SW 1271 (cell line): ENCODE measurements at places on chromosomes 11 and 22.

DNA sequence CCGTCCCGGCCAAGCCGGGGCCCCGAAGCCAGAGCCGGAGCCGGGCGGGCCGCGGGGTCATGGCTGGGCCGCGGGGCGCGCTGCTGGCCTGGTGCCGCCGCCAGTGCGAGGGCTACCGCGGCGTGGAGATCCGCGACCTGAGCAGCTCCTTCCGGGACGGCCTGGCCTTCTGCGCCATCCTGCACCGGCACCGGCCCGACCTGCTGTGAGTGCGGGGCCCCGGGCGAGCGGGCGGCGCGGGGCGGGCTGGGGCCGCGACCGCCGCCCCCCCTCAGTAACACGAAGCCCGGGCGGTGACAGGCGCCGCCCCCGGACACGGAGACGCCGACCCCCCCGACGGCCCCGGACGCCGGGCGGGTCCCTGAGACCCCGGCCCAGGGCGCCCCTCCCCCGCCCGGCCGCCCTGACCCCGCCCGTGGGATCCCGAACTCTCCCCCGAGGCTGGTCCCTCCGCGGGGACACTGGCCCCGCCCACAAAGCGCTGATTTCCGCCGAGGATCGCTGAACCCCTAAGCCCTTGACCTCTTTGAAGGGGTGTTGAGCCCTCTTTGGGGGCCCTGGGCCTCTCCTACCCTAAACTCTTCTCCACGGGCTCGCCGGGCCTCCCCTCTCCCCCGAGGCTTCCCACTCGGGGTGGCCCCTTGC, 389 bp downstream of the MICALL1 start:
- DNase-seq = no peak

- no peak for DNase-seq
Observed at GRCh38 chr22:44640618-44641155, 61.3 kb upstream of the PRR5 start.

DNA sequence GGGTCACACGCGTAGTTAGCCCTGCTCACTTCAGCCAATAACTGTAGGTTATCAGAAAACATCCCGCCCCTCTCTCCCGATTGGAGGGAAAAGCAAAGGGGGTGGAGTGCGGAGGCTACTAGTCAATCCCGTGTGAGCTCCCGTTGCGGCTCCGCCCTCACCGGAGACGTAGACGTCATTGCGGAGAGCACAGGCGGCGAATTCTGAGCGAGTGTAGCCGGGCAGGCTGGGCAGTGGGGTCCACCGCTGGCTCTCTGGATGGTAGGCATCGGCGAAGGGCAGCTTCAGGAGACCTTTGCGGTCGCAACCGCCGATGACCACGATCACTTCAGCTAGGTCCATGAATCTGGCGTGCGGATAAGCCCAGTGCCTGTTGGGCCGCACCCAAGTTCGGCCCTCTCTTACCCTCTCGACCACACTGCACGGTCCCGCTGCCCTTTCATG, 4.7 kb downstream of the KLHL35 start:
- DNase-seq = no peak

DNA sequence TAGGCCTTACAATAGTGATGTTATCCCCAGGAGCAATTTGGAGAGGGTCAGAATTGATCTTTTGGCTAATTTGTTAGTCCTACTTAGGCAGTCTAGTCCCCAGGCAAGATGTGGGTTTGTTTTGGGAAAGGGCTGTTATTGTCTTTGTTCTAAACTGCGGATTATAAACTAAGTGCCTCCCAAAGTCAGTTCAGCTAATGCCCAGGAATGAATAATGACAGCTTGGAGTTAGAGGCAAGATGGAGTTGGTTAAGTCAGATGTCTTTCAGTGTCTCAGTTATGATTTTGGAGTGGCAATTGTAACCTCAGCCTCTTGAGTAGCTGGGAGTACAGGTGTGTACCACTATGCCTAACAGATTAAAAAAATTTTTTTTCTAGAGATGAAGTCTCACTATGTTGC, 7.3 kb upstream of the CLNS1A start:
- DNase-seq = no peak

GRCh38 chr11:127105593-127106541, 105.3 kb upstream of the KIRREL3 start:
- DNase-seq = no peak

GRCh38 chr22:41619979-41620588, 759 bp downstream of the DESI1 start:
- DNase-seq = no peak

DNA sequence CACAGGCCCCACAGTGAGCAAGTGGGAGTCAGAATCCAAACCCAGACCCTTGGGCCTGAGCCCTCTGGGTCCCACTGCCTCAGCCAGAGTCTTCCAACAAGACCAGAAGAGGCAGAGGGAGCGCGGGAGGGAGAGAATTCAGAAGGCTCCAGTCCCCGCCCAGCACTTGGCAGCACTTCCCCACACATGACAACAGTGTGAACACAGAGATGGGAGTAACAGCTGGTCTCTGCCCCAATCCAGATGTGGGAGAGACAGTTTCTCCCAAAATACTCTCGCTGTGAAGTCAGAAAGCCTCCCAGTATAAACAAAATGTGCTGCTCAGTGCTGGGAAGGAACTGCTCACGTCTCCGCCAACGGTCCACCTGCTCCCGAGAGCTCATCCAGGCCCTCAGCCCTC, 219.9 kb downstream of the MN1 start:
- no peak for DNase-seq

DNA sequence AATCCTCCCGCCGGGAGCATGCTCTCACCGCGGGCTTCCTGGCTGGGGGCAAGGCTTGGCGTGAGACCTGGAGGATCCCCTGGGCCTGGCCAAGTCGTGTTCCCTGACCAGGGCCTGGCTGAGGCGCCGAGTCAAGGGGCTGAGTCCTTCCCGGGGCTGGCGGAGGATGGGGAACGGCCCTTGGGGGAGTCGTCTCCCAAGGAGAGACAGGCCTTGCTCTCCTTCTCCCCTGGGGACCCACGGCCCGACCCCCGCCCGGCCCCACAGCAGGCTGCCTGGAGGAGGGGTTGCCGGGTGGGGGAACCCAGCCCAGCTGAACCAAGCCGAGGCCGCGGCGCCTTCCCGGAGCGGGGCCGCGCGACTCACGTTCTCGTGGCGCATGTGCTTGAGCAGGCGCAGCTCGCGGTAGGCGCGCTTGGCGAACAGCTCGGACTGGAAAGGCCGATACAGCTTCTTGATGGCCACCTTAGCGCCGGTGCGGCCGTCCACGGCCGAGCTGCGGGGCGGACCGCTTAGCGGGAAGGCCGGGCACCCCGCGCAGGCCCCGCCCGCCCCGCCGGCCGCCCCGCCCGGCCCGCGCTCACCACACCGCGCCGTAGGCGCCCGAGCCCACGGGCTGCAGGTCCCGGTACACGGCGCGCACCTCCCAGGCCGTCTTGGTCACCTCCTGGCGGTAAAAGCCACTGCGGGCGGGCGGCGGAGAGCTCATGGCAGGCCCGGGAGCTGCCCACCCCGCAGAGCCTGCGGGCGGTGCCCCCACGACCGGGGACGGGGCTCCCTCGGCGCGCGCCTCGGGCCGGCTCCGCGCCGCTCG, 475 bp downstream of the MAPK12 start:
- DNase-seq = no peak

DNA sequence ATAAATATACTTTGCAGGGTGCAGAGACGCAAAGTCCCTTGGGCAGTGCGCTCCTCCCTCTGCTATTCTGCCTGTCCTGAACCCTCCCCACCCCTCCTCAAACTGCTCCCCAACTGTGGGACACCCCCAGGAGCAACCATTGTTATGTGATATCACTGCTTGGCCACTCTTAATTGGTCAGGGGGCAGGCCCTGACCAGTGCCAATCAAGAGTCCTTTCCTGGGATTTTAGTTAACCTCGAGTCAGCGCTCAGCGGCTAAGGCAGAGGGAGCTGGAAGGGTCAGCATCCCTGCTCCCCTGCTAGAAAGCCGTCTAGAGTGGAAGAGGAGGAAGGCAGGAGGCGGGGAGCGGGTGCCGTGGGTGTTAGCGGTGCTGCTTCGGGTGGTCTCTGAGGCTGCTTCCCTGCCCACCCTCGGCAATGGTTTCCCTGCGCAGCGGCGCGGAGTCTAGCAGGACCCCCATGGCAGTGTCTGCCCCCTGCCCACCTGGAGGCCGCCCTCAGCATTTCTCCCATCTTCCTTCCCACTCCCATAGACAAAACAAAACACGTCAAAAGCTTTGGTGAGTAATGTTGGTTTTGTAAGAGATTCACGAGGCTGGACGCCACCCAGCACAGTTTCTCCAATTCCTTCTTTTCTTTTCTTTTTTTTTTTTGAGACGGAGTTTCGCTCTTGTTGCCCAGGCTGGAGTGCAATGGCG, 38.4 kb upstream of the A4GALT start:
- no peak for DNase-seq

DNA sequence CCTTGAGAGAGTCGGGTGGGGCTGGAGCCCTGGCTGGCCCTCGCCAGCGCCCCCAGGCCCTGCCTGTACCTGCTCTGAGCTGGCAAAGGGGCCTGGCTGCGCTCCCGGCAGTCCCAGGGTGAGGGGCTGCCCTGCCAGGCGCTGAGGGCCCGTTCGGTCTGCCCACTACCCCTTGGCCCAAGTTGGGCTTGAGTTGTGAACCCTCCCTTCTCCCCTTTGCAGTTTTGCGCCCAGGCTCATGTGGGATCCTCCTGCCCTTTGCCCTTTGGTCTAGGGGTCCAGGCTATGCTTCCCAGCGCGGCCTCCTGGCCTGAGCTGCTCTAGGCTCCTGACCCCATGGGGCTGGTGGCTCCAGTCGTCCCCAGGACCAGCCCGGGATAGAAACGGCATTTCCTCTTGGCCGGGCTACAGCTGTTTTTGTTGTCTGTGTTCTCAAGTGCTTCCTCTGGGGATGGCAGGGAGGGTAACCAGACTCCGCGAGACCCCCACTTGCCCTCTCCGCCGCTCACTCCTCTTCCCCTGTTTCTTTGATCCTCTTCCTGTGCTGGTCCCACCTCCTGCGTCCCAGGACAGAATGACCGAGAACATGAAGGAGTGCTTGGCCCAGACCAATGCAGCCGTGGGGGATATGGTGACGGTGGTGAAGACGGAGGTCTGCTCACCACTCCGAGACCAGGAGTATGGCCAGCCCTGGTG, 34.9 kb downstream of the PRDM11 start:
- no peak for DNase-seq

- DNase-seq = peak; percentile 51
Observed at GRCh38 chr22:38313384-38313955, 3.8 kb downstream of the CSNK1E start.

- DNase-seq = no peak
Observed at GRCh38 chr11:76723142-76723541, 52.6 kb upstream of the LRRC32 start.

GRCh38 chr22:47328550-47329243, 566.2 kb downstream of the TBC1D22A start:
- DNase-seq = peak; percentile 94

- no peak for DNase-seq
Observed at GRCh38 chr11:85989746-85990145, 79.1 kb downstream of the PICALM start.

GRCh38 chr22:45441138-45441537, 27.6 kb downstream of the RIBC2 start:
- DNase-seq = no peak

- DNase-seq = no peak
Observed at GRCh38 chr11:3052567-3052966, 4.7 kb downstream of the CARS1 start.

- DNase-seq = no peak
Observed at GRCh38 chr11:66718320-66718971, 10.6 kb downstream of the SPTBN2 start.

- DNase-seq = no peak
Observed at GRCh38 chr11:1192741-1193325, 30.0 kb upstream of the MUC5B start.
